Stimulated activated CD8-positive, alpha-beta memory T cell treated with anti-CD3 and anti-CD28 coated beads, Interleukin-15, amount 100 ng/mL, for 24 hours (primary cell): ENCODE measurements at places on chromosomes 12 and 14.

GRCh38 chr14:59464486-59465315 is 479 bp downstream of the GPR135 start:
- DNase-seq, result peak; percentile 20

GRCh38 chr14:89365061-89365801 is 51.8 kb downstream of the FOXN3 start:
- DNase-seq, result no peak

GRCh38 chr14:51507511-51507905 is 144.2 kb upstream of the FRMD6 start:
- no peak for DNase-seq

DNA sequence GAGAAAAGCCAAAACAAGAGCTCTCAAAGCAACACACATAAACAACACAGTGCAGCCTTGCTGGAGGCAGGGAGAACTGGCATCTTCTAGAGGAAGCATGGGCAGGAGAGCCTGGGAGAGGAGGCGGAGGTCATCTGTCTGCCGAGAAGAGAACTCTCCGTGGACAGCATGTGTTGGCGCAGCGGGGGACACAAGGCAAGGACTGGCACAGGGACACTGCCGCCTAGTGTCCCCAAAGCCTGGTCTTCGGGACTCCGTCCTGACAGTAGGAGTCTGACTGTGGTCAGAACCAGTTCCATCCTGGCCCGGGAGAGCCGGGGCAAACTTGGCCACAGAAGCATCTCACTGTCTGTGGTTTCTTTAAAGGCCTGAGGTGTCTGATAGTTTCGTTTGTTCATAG is 47.3 kb downstream of the KCNA1 start:
- no peak for DNase-seq

- DNase-seq, result no peak
Measured at GRCh38 chr12:94157981-94158411, 9.6 kb downstream of the PLXNC1 start.

GRCh38 chr12:80681287-80681686 is 26.1 kb upstream of the MYF6 start:
- no peak for DNase-seq

DNA sequence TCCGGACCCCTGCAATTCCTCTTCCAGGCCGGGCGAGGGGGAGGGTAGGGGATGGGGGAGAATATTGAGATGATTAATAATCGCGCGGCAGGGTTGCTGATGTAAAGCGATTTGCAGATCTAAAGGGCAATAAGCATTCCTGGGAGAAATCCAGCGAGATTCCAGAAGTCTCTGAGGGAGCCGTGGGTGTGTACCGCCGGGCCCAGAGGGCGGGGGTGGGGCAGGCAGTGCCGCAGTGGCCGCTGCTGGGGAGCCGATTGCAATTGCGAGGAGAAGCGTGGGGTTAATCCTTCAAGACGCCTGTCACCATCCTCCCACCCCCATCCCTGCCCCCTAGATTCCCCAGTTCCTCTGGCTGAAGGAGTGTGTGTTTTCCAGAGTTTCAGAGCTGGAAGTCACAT is 16.4 kb downstream of the FOS start:
- DNase-seq, result no peak

DNA sequence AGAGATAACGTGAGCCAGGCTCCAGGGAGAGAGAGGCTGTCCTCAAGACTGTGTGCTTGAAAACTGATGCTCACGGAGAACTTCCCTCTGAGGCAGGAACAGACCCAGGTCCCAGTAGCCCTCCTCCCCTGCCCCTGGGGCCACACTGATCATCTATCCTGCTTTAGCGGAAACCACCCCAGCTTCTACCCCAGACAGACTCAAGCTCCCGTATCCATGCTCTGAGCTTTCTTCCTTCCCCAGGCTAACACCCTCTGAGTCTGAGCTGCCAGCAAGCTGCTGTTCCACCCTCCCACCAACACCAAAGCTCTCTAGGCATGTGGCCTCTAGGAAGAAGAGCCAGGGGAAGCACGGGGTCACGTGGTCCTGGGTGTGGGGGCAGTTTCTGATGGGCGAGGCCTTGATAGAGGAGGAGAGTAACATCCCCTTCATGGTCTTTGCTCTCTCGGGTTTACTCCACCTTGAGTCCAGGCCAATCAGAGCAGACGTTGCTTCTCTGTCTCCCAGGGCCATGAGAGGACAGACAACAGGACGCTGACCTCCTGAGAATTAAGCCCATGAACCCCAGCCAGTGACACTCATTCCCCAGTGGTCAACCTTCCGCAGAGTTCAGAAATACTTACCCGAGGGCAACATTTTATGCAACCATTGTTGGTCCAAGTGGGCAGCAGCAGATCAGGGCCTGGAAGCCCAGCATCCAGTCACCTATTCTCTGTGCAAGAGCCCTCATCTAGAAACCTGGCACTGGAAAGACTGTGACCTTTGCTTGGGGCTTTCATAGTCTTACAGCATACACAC is 1.4 kb downstream of the PCK2 start:
- no peak for DNase-seq

DNA sequence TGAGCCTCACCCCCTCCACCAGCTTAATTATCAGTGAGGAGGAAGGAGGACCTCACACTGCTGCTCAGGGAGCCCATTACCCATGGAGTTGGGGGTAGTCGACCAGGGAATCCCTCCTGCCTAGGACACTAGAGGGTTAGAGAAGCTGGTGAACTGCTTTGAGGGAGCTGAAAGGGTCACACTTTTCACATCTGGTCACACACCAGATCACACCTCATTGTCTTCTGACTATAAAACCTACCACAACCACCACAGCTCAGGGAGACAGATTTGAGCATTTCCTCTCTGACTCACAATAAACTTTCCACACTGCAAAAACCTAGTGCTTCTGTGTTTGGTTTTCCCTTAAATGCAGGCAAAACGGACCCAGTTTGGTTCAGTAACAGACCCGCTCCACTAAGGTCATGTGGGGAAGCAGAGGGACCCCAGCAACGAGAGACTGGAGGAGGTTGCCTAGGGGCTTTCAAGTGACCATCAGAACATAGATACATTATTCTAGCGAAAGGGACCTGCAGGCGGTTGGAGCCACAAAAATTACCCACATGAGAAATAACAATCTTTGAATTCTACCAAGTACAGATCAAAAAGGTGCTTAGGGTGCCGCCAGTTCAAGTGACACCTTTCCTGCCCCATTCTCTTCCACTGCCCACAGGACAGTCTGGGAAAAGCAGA is 151.4 kb upstream of the AVPR1A start:
- DNase-seq, result no peak

GRCh38 chr14:56118611-56119181 is 485 bp downstream of the PELI2 start:
- no peak for DNase-seq

DNA sequence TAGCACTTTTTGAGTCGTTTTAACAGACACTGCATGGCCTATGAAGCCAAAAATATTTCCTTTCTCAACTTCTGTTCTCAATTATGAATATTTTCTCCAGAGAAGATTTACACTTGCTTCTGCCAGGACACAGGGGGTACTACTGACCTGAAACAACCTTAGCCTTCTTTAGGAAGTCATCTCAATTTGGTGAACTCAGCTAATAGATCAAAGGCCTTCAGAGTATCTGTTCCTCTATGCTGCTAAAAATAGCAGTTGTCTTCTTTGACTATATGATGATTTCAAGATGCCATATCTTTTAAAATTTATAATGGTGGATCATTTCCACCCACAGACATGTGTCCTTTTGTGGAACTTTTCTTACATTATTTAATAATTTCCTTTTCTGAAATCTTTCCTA is 14.0 kb upstream of the NDUFA12 start:
- DNase-seq, result no peak

DNA sequence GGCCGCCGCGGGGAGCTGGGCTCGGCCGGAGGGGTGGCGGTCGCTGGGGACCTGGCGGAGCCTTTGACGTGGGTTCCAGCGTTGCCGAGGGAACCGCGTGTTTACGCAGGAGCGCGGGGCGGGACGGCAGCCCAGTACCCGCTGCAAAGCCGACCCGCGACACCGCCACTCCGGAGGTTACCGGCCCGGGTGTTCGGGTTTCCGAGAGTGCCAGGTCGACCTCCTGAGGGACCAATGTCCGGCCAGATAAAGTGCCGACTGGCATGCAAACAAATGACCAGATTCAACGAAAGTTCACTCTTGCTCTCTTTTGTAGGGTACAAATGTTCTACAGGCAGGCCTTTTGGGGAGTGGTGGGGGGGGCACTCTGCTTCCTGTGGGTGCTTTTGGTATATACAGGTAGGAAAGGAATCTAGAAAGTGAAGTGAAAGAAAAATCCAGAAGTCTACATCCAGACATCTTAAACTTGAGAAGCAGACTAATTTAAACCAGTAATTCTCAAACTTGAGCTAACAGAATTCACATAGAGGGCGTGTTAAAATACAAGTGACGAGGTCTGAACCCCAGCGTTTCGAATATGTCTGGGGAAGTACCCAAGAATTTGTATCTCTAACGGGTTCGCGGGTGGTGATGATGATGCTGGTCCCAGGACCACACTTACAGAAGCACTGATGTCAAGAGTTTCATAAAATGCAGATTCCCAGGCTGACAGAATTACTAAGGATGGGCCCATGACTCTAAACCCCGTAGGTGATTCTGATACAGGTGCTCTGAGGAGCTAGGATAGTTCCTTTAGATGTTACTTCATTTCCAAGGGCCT is at the start of gene GPR135:
Gene GPR135, minus strand, starts transcription at position 65 of the 820 bp plus-strand sequence. CDS start 154 bp downstream, outside the sequence.
- DNase-seq, result no peak

DNA sequence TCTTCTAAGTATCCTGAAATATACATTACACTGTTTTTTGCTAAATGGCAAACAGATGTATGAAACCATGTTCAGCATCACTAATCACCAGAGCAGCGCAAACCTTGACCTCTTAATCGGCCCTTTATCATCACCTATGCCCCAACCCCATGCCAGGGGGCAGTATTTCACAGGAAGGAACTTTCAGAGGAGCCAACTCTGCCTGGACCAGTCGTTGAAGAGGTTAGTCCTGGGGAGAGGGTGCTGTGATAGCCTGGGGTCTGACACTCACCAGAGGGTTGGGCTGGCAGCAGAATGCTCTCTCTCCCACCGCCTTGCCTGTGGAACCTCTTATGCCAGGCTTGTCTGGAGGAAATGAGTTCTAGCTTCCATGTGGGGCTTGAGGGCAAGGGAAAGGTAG is 411.7 kb downstream of the TMEM117 start:
- DNase-seq, result no peak

GRCh38 chr12:91460469-91460868 is 277.9 kb upstream of the DCN start:
- no peak for DNase-seq

DNA sequence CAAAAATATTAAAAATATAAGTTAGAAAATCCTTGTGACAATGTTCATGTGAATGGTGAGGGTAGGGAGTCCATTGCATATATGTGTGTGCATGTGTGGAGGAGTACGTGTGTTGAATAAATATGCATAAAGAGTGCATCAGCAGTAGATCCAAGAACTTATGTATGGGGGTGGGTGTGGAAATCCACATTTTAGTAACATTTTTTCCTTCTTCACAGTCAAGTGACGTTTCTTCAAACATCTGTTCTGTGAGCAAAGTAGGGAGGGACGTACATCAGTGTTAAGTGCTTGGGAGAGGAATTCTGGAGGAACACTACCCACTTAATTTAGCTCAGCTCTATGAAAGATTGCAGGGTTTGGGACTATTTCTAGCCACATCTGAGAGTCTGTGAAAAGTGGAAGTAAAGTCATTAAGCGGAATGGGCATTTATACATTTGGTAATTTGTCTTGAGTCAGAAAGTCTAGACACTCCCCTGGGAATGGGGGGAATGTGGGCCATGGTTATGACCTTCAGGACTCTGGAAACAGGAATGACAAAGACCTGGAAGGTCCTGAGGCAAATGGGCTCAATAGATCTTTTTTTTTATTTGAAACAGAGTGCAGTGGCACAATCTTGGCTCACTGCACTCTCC is 156.4 kb upstream of the PLXNC1 start:
- no peak for DNase-seq

- DNase-seq, result no peak
Measured at GRCh38 chr12:68106160-68106559, 53.4 kb downstream of the IFNG start.

- no peak for DNase-seq
Measured at GRCh38 chr14:33836203-33836899, 114.5 kb downstream of the EGLN3 start.

DNA sequence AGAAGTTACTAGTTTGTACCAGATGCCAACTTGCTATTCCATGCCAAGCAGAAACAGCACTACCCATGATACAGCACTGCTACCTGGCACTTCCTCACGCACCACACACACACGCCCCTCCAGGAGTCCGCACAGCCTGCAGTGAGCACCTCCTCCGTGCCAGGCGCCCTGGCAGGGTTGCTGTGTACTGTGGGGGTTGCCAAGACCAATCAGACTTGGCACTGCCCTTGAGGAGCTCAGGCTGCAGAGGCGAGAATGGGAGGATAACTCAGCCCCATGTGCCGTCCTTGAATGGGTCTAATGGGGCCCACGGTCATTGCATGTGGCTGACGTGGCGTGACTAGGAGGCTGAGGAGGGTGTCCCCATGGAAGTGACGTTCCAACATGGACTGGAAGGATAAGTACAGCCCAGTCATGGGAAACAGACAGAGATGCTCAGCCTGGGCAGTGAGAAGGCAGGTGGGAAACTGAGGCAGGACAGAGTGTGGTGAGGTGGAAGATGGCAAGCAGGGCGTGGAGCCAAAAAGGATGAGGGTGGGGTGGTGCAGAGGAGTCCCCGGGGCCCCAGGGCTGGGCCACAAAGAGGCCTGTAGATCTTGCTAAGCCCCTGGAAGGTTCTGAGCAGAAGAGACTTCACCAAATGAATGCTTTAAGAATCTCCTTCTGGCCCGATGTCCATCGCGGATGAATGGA is 65.3 kb upstream of the C14orf180 start:
- no peak for DNase-seq

DNA sequence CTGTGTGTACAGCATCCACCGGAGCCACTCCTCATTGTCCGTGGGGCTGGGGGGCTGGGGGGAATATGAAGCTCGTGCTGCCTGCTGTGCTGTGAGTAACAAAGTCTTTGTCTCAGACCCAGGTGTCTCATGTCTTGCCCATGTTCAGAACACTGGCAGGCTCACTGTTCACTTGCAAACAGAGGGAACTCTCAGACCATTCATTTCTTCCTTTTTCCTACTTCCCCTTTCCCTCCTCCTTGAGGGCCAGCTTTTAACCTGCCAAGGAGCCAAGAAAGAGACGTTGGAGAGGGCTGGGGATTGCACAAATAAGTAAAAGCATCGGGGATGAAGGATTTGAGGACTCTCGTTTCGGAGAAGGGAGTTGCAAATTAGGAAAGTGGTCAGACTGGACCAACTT is 21.6 kb downstream of the GPR132 start:
- no peak for DNase-seq

DNA sequence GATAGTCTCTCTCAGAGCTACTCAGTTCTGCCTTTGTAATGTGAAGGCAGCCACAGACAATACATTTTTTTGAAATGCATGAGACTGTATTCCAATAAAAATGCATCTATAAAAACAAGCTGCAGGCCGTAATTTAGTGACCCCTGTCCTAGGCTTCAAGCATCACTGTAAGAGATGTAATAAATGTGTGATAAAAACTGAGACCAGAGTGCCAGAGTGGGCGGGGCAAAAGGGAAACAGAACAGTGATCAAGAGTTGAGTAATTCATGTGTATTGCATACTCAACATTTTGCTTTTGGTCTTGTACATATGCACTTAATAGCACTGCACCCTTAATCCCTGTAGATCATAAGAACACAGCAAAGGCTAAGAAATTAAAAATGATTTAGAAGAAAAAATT is 743.5 kb downstream of the DIO2 start:
- no peak for DNase-seq
